ENCODE measurements at places on chromosomes 2 and 18. TPM values are rescaled to one million over a fixed set of nuclear protein-coding genes. Genes with fewer than 3 reads are reported as not detected.

DNA sequence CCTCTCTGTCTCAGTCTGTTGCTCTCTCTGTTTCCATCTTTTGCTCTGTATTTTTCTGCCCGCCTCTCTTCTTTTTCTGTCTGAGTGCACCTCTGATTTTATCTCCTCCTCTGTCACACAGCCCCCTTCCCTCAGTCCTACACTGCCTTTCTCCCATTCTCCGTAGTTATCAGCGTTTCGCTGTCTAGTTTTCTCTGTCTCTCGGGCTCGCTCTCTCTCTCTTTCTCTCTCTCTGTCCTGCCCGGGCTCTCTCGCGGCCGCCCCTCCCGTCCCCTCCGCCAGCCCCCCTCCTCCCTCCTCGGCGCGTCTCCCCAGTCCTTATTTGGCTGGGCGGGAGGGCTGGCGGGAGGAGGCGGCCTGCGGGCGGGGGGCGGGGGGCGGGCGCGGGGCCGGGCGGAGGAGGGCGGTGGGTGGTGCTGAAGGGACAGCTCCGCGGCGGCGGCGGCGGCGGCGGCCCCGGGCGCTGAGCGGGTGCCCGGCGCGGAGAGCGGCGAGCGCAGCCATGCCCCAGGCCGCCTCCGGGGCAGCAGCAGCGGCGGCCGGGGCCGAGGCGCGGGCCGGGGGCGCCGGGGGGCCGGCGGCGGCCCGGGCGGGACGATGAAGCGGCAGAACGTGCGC, at the start of gene KCNK3:
Gene KCNK3 (plus strand): TSS at position 444 of the 618 bp plus-strand sequence. CDS start 154 bp downstream, at position 598.
- no peak for DNase-seq

DNA sequence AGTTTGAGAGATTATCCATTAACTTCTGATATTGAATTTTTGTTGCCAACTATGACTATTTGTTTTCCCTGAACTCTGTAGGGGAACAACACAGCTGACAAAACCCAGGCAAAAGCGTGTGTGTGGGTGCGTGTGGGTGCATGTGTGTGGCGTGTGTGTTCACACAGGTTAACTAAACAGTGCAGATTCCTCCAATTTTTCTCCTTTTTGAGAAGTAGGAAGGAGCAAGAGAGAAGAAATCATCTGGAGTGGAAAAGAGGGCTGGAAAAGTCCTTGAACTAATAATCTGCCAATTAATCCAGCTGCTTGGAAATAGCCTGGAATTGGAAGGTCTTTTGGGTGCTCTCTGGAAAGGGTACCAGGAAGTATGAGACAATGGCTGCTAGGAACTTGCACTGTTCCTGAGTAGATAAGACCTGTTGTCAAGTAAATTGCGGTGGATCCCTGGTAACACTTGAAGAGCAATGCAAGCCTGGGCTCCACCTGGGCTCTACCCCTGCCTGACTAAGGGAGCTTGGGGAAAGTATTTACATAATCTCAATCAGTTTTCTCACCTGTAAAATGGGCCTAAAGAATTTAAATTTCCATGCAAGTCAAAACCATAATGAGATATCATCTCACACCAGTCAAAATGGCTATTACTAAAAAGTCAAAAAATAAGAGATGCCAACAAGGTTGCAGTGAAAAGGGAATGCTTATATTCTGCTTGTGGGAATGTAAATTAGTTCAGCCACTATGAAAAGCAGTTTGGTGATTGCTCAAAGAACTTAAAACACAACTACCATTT, 40.5 kb upstream of the IL1R1 start:
- peak; percentile 62 for DNase-seq

DNA sequence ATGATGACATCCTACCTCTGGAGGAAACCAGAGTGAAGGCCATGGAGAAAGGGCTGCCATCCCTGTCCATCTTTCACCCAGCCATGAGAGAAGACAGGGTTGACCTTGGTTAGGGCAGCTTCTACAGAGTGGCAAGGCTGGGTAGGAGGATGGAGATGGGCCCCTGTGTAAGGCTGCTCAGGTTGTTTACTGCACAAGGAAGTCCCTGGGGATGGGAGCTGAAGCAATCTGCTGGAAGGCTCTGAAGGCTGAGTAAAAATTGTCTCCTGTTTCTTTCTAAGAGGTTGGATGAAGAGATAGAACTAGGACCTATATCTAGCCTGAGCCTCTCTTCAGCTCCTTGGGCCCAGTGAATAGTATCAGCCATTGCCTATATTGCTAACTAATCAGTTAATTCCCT, 14.4 kb downstream of the ELMOD3 start:
- no peak for DNase-seq

- DNase-seq = no peak
These were observed 111.0 kb downstream of the MAIP1 start for GRCh38 chr2:200066417-200066816.

DNA sequence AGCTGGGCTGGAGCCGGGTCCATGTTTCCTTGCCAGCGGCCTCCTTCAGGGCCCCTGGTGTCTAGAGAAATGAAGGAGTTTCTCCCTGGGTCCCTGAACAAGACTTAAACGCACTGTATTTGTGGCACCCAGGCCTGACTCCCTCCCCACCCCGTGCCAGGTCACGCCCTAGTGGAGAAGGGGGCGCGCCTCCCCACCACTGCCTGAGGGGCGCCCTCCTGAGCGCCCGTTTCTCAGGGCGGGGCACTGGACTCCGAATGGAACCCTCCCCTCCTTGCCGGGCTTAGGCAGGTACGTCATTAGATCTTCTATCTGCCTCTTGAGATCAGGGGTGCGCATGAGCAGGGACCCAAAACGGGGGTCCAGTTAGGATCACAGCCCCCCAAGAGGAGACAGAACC, 16.3 kb downstream of the ODC1 start:
- no peak for DNase-seq

- DNase-seq = no peak
These were observed 202.5 kb downstream of the SLC39A10 start for GRCh38 chr2:195859513-195859912.

DNA sequence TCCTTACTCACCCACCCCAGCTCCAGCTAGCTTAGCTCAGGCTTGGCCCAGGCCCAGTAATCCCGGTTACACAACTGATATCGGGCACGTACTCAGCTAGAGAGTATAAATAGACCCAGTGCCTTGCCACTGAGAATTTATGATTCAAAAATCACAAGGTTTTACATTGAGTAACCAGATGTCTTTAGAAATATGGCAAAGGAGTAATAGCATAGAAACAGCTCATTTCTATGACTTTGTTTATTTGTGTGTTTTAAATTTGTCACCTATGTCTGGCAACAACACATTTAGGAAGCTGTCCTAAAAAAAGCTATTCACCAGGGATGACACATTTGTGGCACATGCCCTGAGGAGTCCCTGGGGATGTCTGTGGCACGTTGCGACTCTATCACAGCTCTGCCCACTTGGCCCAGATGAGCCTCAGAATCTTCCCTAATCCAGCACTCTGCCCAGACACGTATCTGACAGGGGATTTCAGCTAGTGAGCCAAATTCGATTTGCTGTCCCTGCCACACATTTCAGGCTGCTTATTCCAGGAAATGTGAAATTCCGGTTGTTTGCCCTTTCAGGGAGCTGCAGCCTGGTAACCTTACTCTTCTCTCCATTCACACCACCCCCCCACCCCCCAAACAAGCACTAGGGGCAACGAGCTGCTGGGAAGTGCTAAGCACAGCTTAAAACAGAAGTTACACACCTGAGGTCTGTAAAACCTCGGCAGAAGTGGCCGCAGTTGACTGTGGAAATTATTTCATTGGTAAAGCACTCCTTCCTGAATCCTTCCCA, 85.4 kb upstream of the ZCCHC2 start:
- DNase-seq = peak; percentile 94

Gene ARID5A
- total RNA-seq = 7.8 TPM

Gene HMSD
- total RNA-seq = 0.09 TPM

Gene CAPN14
- 0.16 TPM for total RNA-seq

Gene MC4R
- total RNA-seq = not detected
